ENCODE measurements at places on chromosomes 2 and 18. TPM values are rescaled to one million over a fixed set of nuclear protein-coding genes. Genes with fewer than 3 reads are reported as not detected.
A peak's percentile ranks its signal among the peaks of the same experiment; 100 is the strongest.

- H3K36me3 ChIP-seq: no peaks in the 10 kb centered on the region
- no peak overlapping the region for H3K27ac ChIP-seq
- H3K27me3 ChIP-seq: no peaks in the 10 kb centered on the region
- DNase-seq: no peak
- H3K4me3 ChIP-seq: peak overlapping the region; percentile 37
Measured at GRCh38 chr2:168210216-168210894, 37.0 kb downstream of the STK39 start.

DNA sequence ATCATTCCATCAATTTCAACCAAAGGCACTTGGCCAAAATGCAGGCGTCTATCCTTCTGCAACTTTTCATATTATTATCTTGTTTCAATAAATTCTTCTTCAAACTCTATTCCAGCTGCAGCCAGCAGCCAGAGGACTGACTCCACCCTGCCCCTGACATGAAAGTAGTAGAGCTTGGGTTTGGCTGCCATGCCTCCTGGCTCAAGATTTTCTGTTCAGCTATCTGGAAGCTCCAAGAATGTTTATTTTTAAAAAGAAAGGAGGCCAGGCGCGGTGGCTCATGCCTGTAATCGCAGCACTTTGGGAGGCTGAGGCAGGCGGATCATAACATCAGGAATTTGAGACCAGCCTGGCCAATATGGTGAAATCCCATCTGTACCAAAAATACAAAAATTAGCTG is 4.9 kb downstream of the DNAH7 start:
- no peaks in the 10 kb centered on the region for H3K27me3 ChIP-seq
- no peak for DNase-seq
- no peak overlapping the region for H3K27ac ChIP-seq
- no peak overlapping the region for H3K4me3 ChIP-seq
- H3K36me3 ChIP-seq: no peaks in the 10 kb centered on the region
- no peaks in the 10 kb centered on the region for H3K4me1 ChIP-seq

DNA sequence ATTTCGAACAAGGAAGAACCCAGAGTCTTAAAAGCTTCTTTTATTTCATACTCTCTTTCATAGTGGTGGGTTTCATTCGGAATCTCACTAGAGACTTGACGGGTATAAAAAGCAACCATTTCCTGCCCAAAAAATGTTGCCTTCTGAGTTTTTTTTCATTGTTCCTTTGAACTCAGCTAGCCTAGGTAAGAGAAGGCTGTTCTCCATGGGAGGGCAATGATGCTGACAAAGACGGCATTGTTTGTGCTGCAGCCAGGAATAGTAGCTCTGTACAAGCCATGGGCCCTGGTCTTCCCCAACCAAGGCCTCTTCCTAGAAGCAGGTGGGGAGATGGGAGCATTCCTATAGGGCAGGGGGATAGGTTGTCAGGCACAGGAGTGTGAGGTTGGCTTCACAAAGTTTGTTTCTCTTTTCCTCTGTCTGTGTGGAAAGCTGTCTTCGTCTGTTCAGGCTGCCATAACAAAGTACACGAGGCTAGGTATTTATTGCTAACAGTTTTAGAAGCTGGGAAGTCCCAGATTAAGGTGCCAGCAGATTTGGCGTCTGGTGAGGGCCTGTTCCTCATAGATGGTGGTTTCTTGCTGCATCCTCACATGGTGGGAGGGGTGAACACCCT is 405.1 kb downstream of the NBAS start:
- H3K4me1 ChIP-seq: no peaks in the 10 kb centered on the region
- no peaks in the 10 kb centered on the region for H3K27me3 ChIP-seq
- H3K36me3 ChIP-seq: no peaks in the 10 kb centered on the region
- no peak overlapping the region for H3K27ac ChIP-seq
- no peak for DNase-seq

The CD226 gene
- total RNA-seq: 5.4 TPM

DNA sequence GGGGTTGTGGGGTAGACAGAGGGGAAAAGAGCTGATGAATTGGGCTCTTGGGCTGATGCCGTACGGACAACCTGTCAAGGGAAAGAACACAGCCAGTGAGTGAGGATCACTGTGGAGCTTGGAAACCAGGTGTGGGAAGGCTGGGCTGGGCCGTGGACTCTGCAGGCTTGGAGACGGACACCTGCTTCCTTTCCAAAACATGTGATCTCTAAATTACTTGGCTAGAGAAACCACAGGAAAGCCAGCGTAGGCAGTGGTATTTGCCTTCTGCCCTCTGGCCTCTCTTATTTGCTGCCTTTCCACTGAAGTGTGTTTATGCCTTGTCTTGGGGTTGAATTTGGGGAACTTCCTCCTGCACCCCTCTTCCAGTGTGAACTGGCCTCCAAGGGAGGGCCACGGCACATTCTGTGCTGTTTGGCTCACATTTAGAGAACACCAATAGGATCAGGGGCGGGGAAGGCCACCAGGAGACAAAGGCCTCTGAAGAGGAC is 267.7 kb downstream of the PRKCE start:
- H3K27ac ChIP-seq: no peak overlapping the region
- H3K27me3 ChIP-seq: no peaks in the 10 kb centered on the region
- H3K36me3 ChIP-seq: no peaks in the 10 kb centered on the region
- DNase-seq: no peak

GRCh38 chr18:22694954-22695353 is 238.2 kb upstream of the RBBP8 start:
- peaks cover 6% of the 10 kb centered on the region for H3K4me1 ChIP-seq
- H3K36me3 ChIP-seq: no peaks in the 10 kb centered on the region
- no peak for DNase-seq
- no peaks in the 10 kb centered on the region for H3K27me3 ChIP-seq

DNA sequence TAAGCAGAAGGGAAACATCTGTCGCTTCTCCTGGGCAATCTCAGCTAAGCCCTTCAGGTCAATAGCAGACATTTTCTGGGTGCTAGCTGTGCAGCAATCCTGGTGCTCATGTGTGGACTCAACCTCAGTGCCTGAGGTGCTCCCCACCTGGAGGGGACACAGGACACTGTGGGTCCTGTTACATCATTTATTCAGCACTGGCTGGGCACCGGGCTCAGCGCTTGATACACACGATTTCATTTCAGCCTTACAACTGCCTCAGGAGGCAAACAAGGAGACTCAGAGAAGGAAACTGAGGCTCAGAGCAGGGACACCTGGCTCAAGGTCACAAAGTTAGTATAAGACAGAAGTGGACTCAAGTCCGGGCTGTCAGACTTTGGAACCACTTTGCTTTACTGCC is 46.7 kb downstream of the MARCO start:
- H3K36me3 ChIP-seq: no peaks in the 10 kb centered on the region
- no peak overlapping the region for H3K27ac ChIP-seq
- DNase-seq: no peak
- H3K4me3 ChIP-seq: no peak overlapping the region
- H3K4me1 ChIP-seq: no peaks in the 10 kb centered on the region
- H3K27me3 ChIP-seq: no peaks in the 10 kb centered on the region

DNA sequence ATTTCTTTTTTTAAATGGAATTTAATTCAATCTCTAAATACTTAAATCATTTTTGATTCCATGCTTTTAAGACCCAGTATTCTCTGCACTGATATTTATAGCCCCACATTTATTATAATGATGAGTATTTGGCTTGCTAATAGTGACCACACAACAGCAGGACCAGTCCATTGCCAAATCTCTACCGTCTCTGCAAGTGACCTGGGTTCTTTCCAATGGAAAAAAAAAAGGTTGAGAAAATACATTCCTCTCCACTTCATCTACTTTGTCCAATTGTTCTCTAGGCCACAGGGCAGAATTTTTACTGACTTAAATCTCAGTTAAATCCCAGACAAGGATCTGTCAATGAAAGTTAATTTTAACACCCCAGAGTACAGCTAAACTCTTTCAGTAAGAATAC is 20.5 kb downstream of the GRB14 start:
- no peak for DNase-seq
- H3K36me3 ChIP-seq: no peaks in the 10 kb centered on the region
- no peaks in the 10 kb centered on the region for H3K4me1 ChIP-seq
- no peaks in the 10 kb centered on the region for H3K27me3 ChIP-seq
- no peak overlapping the region for H3K4me3 ChIP-seq
- no peak overlapping the region for H3K27ac ChIP-seq

The TDRD15 gene
- total RNA-seq: not detected

DNA sequence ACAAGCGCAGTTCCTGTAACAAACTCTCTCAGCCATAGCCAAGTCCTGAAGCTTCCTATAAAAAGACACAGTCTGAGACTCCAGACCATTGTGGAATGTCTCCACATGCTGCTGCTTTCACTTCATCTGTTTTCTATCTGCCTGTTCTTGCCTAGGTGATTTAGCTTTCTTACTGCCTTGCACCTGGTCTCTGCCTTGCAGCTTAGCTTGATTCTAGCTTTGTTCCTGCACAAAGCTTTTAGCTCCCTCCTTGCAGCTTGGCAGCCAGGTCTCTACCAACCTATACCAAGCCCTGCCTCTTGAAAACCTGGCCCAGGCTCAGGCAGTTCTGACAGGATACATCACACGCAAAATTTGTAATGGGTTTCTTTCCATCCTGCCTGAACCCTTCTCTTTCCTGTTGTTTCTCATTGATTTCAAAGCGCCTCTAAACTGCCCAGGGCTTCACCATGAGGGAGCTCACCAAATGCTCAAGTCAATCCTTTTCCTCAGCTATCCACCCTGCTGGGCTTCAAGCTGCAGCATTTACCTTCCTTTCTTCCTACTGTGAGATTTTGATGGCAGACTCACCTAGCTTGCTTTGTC is 941.3 kb upstream of the NXPH2 start:
- H3K27me3 ChIP-seq: no peaks in the 10 kb centered on the region
- H3K36me3 ChIP-seq: no peaks in the 10 kb centered on the region
- no peak overlapping the region for H3K27ac ChIP-seq
- no peaks in the 10 kb centered on the region for H3K4me1 ChIP-seq
- DNase-seq: no peak

- H3K36me3 ChIP-seq: no peaks in the 10 kb centered on the region
- H3K27me3 ChIP-seq: no peaks in the 10 kb centered on the region
- DNase-seq: no peak
- H3K4me3 ChIP-seq: no peak overlapping the region
Measured at GRCh38 chr2:228628682-228629081, 447.2 kb upstream of the SPHKAP start.

DNA sequence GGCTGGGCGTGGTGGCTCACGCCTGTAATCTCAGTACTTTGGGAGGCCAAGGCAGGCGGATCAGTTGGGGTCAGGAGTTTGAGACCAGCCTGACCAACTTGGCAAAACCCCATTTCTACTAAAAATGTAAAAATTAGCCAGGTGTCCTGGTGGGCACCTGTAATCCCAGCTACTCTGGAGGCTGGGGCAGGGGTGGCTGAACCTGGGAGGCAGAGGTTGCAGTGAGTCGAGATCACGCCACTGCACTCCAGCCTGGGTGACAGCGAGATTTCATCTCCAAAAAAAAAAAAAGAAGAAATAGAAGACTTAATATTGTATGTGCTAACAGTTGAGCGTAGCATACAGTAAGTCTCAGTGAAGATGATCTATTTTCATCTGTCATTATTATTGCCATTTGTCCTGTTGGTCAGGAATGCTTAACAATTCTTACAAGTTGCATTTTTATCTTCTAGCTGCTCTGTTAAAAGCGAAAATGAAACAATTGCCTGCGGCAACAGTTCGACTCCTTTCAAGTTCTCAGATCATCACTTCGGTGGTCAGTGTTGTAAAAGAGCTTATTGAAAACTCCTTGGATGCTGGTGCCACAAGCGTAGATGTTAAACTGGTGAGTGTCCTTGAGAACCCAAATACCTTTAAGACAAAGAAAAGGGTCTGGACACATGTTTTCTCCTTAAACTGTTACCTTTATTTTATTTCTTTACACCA is 7.2 kb downstream of the PMS1 start:
- no peaks in the 10 kb centered on the region for H3K4me1 ChIP-seq
- DNase-seq: no peak
- no peaks in the 10 kb centered on the region for H3K27me3 ChIP-seq

- H3K27ac ChIP-seq: peak overlapping the region; percentile 8
- peaks cover 34% of the 10 kb centered on the region for H3K4me1 ChIP-seq
- peak; percentile 73 for DNase-seq
- H3K27me3 ChIP-seq: no peaks in the 10 kb centered on the region
Measured at GRCh38 chr2:109382951-109383350, 230.8 kb downstream of the SEPTIN10 start.

The GAD1 gene
- not detected for total RNA-seq

The SDC1 gene
- total RNA-seq: 90.0 TPM

- H3K27me3 ChIP-seq: no peaks in the 10 kb centered on the region
- H3K27ac ChIP-seq: no peak overlapping the region
- H3K4me1 ChIP-seq: no peaks in the 10 kb centered on the region
- H3K4me3 ChIP-seq: no peak overlapping the region
- peaks cover 25% of the 10 kb centered on the region for H3K36me3 ChIP-seq
Measured at GRCh38 chr2:55338268-55338667, 69.2 kb upstream of the MTIF2 start.

GRCh38 chr2:20990442-20991430 is 53.1 kb downstream of the APOB start:
- H3K4me1 ChIP-seq: no peaks in the 10 kb centered on the region
- no peaks in the 10 kb centered on the region for H3K27me3 ChIP-seq
- no peaks in the 10 kb centered on the region for H3K36me3 ChIP-seq
- no peak overlapping the region for H3K4me3 ChIP-seq
- DNase-seq: no peak
- H3K27ac ChIP-seq: no peak overlapping the region

- no peak for DNase-seq
- no peaks in the 10 kb centered on the region for H3K36me3 ChIP-seq
- H3K4me1 ChIP-seq: no peaks in the 10 kb centered on the region
- H3K4me3 ChIP-seq: no peak overlapping the region
- H3K27ac ChIP-seq: no peak overlapping the region
- H3K27me3 ChIP-seq: no peaks in the 10 kb centered on the region
Measured at GRCh38 chr2:95282458-95282857, 8.2 kb downstream of the PROM2 start.

The GKN1 gene
- total RNA-seq: not detected

The TMEM17 gene
- 1.8 TPM for total RNA-seq
